H1 (cell line): ENCODE measurements at places on chromosomes 6 and 20. TPM values are rescaled to one million over a fixed set of nuclear protein-coding genes. Genes with fewer than 3 reads are reported as not detected.

Gene VSTM2L
- 1.3 and 1.6 TPM in 2 replicates for total RNA-seq

- no peaks in the 10 kb centered on the region for H3K27me3 ChIP-seq
- H3K36me3 ChIP-seq, result peaks cover 19% of the 10 kb centered on the region
- no peak overlapping the region for H3K27ac ChIP-seq
- no peak for DNase-seq
- H3K4me3 ChIP-seq, result no peak overlapping the region
Observed at GRCh38 chr20:34084227-34084923, 27.7 kb downstream of the EIF2S2 start.

DNA sequence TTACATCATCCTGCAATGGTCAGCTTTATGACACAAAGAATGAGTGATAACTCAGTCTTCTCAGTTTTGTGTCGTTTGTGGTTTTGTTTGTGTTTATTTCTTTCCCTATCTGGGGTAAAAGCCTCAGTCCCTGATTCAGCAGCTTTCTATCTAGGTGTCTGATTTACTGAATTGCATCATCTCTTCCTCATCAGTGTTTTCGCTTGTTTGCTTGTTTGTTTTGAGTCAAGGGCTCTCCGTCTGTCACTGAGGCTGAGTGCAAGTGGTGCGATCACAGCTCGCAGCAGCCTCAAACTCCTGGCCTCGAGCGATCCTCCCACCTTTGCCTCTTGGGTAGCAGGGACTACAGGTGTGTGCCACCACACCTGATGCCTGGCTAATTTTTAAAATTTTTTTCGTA, 548.9 kb downstream of the PRKN start:
- no peak for DNase-seq
- H3K4me1 ChIP-seq, result no peaks in the 10 kb centered on the region
- H3K36me3 ChIP-seq, result no peaks in the 10 kb centered on the region
- no peak overlapping the region for H3K27ac ChIP-seq
- no peak overlapping the region for H3K4me3 ChIP-seq

DNA sequence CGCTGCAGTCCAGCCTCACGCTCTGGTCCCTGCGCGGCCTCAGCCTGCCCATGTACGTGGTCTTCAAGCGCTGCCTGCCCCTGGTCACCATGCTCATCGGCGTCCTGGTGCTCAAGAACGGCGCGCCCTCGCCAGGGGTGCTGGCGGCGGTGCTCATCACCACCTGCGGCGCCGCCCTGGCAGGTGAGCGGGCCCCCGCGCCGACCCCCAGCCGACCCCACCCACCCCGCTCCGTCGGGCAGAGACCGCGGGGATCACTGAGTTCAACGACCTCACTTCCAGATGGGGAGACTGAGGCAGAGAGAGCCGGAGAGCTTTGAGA, 545 bp downstream of the SLC35D3 start:
- H3K4me3 ChIP-seq, result peak overlapping the region; percentile 60
- DNase-seq, result peak; percentile 47
- no peak overlapping the region for H3K27ac ChIP-seq
- H3K4me1 ChIP-seq, result no peaks in the 10 kb centered on the region
